Activated CD8-positive, alpha-beta memory T cell treated with anti-CD3 and anti-CD28 coated beads, Interleukin-2, amount 10 ng/mL, durations not matched to agents 7 days and 5 days (primary cell): ENCODE measurements at places on chromosomes 13 and 19.

DNA sequence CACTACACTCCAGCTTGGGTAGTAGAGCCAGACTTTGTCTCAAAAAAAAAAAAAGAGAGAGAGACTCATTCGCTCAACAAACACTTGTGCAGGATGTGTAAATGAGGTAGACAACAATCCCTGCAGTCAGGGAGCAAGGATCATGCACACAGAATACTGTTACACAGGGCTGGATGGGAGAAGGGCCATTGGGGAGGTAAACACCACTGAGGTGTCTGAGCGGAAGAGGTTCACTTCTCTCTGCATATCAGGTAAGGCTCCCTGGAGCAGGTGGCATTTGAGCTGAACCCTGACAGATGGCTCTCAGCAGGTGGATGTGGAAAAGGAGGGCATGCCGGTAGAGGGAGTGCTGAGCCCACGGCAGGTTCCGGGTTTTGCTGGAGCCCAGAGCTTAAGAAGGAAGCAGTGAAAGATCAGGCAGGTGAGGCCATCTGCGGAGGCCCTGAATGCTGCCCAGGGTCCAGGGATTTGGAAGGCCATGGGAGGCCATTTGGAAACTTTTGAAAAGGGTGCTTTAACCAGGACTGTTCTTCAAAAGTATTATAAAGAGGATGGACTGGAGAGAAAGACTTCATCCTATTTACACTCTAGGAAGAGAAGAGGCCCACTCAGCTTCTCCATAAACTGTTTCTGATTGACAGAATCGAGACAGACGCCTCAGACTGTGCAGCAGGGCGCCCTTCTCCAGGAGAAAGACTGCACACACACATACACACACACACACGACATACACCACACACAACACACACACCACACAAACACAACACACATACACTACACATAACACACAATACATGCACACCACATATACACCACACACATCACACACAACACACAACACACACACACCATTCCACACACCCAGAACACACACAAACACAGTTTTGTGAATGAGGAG, 199.4 kb downstream of the USP12 start:
- peak; percentile 57 for DNase-seq

DNA sequence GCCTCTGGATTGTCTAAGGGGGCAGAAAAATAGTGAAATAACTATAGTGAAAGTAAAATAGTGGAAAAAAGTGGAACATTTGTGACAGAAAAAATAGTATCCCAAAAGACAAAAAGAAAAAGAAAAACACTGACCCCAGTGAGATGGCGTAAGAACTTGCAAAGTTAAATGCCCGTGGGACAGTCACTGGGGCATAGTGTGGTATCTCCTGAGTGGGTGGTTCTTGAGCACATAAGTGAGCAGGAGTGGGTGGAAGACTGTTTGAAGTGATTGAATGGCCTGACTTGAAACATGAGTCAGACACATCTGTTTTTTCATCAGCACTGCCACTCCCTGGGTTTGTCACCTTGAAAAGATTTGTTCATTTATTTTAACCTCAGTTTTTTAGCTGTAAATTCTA, 2.5 kb downstream of the ZNF430 start:
- peak; percentile 42 for DNase-seq

GRCh38 chr19:711254-711653, 2.5 kb downstream of the PALM start:
- no peak for DNase-seq

DNA sequence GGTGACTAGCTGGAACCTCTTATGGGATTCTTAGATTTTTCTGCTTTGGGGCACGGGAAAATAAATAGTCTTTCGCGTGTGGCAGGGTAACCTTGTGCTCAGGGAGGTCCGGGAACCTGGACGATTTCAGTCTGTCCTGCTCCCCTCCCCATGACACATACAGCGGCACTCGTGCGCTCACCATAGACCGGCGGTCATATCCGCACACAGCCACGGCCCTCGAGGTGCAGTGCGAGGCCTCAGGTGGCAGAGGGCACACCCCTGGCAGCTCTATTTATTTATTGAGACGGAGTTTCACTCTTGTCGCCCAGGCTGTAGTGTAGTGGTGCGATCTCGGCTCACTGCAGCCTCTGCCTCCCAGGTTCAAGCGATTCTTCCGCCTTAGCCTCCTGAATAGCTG, 3.0 kb downstream of the ONECUT3 start:
- no peak for DNase-seq

DNA sequence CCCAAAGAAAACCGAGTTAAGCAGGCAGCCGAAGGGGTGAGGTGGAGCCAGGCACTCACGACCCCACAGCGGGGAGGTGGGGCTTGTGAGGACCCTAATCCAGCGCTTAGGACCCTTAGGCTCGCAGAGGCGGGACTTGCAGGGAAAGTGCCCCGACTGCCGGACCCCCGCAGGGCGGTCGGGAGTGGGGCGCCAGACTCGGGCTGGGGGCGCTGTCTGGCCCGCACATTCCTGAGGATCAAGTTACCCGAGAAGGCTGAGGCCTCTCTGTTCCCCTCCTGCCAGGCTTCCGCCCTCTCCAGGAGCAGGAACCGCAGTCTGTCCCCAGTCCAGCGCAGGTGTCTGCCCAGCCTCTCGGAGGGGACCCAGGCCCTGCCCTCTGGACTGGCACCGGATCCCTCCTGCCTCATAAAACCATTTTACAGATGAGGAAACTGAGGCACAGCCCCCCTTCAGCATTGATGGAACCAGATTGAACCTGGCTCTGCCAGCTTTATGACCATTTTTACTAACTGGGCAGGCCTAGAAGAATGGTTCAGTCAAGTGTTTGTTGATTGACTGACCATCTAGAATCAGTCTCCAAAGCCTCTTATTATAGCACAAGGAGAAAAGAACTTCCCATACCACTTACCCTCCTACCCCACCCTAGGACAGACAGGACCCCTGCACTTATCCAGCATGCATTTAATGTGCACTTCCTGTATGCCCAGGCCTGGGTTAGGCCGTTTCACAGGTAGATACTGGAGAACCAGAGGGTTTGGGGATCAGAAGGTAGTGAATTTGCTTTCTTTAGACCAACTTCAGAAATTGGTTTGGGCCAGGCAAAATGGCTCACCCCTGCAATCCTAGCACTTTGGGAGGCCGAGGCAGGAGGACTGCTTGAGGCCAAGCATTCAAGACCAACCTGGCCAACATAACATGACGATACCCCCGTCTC, 6.7 kb upstream of the JUND start:
- DNase-seq = no peak

DNA sequence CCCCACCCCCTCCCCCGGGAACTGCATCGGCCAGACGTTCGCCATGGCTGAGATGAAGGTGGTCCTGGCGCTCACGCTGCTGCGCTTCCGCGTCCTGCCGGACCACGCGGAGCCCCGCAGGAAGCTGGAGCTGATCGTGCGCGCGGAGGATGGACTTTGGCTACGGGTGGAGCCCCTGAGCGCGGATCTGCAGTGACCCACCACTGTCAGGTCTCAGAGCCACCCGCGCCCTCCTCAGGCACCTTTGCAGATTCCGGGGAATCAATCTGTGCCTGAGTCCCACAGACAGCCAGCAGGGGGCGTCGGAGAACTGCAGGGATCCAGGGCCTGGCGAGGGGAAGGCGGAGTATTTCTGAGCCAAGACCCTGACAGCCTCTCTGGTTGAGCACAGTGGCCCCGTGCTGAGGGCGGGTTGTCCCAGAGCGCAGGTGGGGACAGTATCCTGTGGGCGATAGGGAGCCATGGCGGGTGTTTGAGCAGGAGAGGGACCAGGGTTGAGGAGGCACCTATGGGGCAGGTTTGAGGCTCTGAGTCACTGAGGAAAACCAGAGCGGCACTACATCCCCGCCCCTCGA, 30.4 kb upstream of the CYP4F8 start:
- DNase-seq = peak; percentile 85

- DNase-seq = peak; percentile 86
Observed at GRCh38 chr19:3670796-3671679, 29.2 kb downstream of the PIP5K1C start.

DNA sequence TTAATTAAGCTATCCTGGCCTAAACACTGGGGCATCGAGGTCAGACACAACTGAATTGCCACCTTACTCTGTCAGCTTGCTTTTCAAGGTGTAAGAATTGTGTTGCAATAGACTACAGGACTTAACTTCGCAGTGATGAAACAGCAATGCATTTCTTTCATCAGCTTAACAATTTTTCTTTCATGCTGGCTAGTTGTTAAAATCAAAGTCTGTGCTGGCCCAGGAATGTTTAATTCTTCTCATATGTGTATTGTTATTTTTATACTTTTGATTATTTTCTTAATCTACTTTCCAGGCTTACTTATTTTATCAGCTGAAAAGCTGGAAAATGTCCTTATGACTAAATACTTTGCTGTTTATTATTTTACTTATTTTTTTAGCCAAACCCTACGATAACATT, 79.7 kb downstream of the EFNB2 start:
- DNase-seq = no peak
